ENCODE measurements at places on chromosomes 11 and 22.

DNA sequence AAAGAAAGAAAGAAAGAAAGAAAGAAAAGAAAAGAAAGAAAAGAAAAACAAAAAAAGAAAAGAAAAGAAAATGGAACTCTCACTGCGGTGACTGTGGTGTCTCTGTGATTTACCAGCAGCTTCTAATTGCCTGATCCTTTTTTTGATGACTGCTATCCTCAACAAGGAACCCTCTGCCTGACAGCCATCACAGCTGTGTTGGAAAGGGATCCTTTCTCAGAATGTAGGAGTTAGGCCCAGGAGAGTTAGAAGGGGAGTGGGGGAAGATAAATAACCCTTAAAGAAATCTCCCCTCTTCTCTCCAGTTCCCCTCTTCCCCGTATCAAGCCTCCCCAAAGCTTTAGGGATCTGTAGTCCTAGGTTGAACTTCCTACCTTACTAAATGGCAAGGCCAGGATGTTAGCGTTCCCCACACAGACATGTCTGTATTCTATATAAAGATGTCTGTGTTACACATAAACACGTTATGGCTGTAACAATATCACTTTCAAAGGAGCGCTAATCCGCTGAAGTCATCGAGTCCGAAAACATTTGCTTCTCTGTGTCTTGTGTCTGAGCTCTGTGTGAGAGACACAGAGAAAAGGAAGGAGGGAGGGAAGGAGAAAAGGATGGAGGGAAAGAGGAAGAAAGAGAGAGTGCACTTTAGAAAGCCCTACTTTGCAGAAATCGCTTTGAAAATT, 26.8 kb upstream of the WT1 start:
- no peak for DNase-seq

DNA sequence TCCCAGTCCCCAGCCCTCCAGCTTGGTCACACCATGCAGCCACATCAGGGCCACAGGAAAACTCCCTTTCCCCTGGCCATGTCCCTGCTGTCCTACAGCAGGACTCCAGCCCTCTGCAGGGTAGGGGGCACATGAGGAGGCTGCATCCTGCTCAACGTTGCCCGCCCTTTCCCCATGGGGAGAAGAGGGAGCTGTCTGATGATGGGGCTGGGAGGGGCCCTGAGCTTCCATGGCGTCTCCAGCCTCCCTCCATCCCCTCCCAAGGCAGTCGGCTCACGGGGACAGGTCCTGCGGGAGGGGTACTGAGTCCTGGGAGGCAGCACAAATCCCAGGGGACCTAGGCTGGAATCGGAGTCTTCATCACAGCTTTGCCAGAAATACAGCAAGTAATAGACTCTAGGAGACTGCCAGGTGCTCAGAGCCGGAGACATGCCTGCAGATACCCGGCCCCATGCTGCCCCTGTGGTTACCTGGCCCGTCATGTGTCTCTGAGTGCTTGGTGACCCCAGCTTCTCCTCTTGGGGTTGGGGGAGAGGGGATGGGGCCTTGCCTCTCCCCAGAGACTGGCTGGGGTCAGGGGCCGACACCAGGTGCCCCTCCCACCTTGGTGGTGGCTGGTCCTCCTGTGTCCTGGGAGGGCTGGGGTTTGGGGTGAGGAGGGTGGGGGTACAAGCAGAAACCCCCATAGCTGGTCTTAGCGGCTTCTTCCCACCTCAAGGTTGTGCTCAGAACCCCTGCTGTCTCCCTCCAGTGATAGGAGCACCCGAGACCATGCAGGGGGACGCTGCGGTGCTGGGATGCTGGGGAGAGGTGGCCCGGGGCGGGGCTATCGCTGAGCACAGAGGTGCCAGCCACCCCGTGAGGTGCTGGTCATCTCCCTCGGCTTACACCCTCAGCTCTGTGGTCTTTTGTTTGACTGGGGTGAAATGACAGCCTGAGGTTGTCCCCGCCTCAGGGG, 2.3 kb downstream of the MRGPRE start:
- DNase-seq, result no peak

- DNase-seq, result no peak
These were observed 22.0 kb downstream of the RSPH14 start for GRCh38 chr22:23119494-23120414.

DNA sequence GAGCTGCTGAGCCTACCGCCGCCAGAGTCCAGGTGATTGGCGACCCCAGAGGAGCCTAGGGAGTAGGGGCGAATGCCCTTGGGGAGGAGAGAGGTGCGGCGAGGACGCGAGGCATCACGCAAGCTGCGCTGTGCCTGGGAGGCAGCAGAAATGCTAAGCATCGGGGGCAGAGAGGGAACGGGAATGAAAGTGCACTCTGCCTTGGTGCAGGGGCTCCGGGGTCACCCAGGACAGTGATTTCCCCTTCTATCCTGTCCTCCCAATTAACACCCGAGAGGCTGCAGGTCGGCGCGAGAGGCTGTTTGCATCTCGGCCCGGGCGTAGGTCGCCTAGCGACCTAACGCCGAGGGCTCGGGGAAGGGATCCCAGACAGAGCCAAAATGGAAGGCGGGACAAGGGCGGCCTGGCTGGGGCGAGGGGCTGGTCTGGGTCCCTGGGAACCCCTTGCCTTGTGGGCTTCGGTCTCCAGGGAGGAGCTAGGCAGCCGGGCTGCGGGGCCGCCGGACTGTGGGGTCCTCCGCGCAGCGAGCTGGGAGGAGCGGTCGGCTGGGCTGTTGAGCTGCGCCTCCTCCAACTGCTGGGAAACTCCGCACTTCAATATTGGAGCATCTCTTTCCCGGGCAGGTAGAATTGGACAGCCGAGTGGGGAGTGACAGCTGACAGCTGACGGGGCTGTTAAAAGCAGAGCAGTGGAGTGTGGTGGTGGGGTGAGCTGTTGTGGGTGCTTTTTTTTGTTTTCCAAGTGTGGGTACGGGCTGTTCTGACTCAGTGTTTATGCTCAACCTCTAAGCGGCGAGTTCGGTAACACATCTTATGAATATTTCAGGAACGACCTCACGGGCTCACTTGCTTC, 657 bp downstream of the ELMOD1 start:
- DNase-seq, result peak; percentile 3

GRCh38 chr11:69403556-69404215, 77.8 kb upstream of the LINC01488 start:
- no peak for DNase-seq

GRCh38 chr11:25200925-25201324, 704.1 kb downstream of the LUZP2 start:
- no peak for DNase-seq

- DNase-seq, result no peak
These were observed 39.0 kb downstream of the FAM83F start for GRCh38 chr22:40033586-40034380.

- peak; percentile 64 for DNase-seq
These were observed 10.0 kb upstream of the MYRF start for GRCh38 chr11:61742391-61742790.

DNA sequence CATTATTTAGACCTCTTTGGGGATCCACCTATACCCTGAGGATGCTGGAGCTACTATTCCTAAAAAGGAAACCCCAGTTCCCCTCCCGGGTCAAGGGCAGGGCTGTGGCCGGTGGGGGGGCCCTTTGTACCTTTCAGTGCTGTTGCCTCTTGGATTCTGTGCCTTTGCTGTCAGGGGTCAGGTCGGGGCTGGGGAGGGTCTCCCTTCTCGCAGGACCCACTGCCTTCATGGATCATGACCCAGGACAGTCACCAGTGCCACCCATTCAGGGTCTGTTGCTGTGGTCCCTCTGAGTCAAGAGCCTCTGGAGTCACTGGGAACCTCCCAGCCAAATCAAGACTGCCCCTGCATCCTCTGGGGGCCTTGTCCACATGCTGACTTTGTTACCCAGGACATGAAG, 78.1 kb upstream of the CCND1 start:
- no peak for DNase-seq

DNA sequence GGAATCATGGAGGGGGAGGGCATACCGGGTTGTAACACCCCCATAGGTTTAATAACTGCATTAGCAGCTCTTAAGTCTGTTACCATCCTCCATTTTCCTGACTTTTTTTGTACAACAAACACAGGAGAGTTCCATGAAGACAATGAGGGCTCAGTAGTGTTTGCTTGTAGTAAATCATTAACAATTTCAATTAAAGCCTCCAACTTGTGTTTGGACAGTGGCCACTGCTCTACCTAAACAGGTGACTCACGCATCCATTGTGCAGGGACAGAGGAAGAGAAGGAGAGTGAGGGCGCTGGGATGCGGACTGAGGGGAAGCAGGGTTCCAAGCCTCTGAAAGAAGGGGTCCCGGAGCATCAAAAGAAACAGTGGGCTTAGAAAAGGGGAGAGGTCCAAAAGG, 21.3 kb upstream of the MTNR1B start:
- DNase-seq, result peak; percentile 52
